Stimulated activated CD4-positive, alpha-beta T cell treated with anti-CD3 and anti-CD28 coated beads, Interleukin-1b, Interleukin-23, amount 100 ng/mL, for 4 hours (primary cell): ENCODE measurements at places on chromosomes 12 and 14.

DNA sequence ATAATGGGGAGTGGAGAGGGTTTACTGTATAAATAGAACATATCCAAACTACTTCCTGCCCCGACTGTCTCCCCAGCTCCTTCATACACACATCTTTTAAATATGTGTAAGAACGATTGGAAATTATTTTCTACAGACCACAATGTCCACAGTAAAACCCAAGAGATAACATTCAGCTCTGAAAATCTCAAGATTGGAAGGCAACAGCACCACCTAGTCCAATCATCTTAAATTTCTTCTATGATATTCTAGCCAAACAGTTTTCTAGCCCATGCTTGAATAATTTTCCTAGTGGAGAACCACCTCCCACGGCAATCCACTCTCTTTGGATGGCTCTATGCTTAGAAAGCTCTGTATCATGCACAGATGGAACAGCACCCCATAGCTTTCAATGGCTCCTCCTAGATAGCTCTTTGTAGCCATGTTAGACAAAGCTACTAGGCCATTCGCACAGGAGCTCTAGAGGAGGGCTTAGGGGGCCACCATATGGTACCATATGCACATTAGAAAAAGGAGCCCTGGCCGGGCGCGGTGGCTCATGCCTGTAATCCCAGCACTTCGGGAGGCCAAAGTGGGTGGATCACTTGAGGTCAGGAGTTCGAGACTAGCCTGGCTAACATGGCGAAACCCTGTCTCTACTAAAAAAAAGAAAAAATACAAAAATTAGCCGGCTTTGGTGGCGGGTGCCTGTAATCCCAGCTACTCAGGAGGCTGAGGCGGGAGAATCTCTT lies 18.1 kb downstream of the VDR start:
- no peak for DNase-seq

GRCh38 chr12:67609226-67609870 lies 39.2 kb upstream of the DYRK2 start:
- DNase-seq, result no peak

GRCh38 chr14:79856381-79856780 lies 354.9 kb downstream of the DIO2 start:
- DNase-seq, result no peak

GRCh38 chr12:42892702-42893551 lies 303.4 kb upstream of the PRICKLE1 start:
- DNase-seq, result no peak

GRCh38 chr12:114165921-114166320 lies 199.8 kb upstream of the RBM19 start:
- DNase-seq, result no peak

DNA sequence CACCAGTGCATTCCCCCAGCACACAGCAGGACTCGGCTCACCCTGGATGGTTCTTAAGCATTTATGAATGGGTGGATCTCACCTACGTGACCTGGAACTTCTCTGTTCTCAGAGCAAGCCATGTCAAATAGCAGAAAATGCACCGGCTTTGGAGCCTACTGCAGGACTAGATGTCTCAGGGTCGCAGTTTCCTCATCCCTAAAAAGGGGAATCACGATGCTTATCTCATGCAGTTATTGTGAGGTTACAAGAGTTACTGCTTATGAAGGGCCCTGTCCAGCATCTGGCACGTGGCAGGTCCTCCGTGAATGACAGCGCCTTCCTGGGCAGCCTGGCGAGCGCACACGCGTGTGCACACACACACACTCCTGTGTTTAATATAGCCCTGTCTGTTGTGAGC lies 128.5 kb downstream of the ETV6 start:
- no peak for DNase-seq

DNA sequence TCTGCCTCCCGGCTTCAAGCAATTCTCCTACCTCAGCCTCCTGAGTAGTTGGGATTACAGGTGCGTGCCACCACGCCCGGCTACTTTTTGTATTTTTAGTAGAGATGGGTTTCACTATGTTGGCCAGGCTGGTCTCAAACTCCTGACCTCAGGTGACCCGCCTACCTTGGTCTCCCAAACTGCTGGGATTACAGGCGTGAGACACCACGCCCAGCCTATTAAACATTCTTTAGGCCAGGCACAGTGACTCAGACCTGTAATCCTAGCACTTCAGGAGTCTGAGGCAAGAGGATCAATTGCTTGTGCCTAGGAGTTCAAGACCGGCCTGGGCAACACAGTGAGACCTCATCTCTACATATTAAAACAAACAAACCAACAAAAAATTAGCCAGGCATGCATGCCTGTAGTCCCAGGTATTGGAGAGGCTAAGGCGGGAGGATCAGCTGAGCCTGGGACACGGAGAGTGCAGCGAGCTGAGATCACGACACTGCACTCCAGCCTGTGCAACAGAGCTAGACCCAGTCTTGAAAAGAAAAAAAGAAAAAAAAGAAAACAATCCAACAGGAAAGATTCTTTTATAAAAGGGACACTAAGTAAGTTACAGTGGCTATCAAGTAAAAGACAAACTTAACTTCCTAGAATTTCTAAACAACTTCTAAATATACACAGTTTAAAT lies 70.2 kb downstream of the HECTD1 start:
- DNase-seq, result no peak

- no peak for DNase-seq
Measured at GRCh38 chr12:6171409-6172015, 28.7 kb upstream of the CD9 start.

- no peak for DNase-seq
Measured at GRCh38 chr12:13060581-13060980, 16.4 kb downstream of the FAM234B start.

DNA sequence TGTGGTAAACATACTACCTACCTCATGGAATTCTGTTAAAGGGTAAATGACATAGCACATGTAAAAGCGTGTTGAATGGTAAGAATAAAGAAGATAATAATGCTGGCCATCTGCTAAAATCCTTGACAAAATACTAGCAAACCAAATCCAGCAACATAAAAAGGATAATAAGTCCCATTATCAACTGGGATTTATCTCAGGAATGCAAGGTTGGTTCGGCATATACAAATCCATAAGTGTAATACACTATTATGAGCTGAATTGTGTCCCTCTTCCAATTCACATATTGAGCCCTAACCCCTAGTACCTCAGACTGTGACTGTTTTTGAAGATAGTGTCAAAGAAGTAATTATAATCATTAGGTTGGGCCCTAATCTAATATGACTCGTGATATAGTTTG lies 37.4 kb downstream of the YEATS4 start:
- DNase-seq, result no peak

DNA sequence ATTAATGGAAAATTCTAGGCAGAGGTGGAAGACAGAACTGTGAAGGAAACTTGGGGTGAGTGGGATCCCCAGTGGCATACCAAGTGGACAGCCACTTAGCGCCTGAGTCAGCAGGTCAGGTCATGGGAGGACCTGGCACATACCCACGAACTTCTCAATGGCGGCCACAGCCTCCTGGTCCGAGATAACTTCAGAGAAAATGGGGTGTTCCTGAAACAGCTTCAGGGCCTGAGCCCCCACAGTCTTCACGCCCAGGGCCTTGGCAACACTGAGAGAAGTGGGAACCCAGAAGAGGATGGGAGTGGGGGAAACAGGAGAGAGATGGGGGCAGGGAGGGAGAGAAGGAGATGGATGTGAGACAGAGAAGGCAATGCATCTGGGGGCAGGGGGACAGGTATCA lies 9.9 kb downstream of the SDS start:
- no peak for DNase-seq
